ENCODE measurements at places on chromosomes 11 and 22.
A peak's percentile ranks its signal among the peaks of the same experiment; 100 is the strongest.

DNA sequence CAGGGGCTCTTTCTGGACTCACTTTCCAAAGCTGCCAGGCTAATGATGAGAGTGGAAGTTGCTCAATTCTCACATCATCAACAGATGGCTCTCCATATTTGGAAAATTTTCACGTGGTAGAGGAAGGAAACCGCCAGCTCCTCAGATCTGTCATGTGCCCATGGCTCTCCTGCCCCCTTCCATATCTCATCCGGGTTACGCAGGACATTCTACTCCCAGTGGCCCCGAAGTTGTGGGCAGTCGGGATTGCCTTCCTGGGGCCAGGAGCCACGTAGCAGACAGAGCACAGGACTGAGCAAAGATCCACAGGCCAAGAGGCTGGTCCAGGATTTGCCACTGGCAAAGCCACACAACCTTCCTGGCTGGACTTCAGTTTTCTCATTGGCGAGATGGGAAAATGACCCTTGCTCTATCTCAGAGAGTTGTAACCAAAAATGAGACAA lies 38.8 kb downstream of the RPUSD4 start:
- no peak for DNase-seq

- no peak for DNase-seq
Measured at GRCh38 chr11:118202599-118203422, 22.0 kb downstream of the JAML start.

GRCh38 chr11:936199-936598 lies 10.5 kb downstream of the AP2A2 start:
- DNase-seq = no peak

GRCh38 chr22:19576460-19577421 lies 52.5 kb upstream of the CLDN5 start:
- no peak for DNase-seq

- DNase-seq = no peak
Measured at GRCh38 chr11:59559886-59560285, 48.5 kb downstream of the OR4D9 start.

- peak; percentile 51 for DNase-seq
Measured at GRCh38 chr22:42365111-42365865, 66.9 kb downstream of the NFAM1 start.

DNA sequence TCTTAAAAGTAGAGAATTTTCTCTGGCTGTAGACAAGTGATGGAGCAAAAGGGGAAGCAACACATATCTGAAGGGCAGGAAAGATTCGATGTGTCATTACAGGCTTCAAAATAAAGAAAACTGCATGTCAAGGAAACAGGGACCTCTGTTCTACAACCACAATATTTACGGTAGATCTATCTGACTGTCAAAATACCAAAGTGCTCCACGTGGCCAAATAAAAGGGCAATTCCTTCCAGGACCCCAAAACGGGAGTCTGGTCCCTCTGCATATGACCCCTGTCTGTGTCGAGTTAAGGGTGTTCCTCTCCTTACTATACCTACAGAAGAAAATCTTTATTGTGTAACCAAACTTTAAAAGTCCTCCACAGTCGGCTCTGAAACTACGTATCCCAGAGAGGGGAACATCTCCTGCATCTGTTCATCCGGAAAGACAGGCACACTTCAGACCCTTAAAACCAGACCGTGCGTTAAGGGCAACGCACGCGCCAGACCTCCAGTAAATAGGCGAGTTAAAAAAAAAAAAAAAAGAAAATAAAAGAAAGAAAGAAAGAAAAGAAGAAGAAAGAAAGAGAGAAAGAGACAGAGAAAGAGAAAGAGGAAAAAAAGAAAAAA lies 756 bp downstream of the CLNS1A start:
- DNase-seq = no peak

DNA sequence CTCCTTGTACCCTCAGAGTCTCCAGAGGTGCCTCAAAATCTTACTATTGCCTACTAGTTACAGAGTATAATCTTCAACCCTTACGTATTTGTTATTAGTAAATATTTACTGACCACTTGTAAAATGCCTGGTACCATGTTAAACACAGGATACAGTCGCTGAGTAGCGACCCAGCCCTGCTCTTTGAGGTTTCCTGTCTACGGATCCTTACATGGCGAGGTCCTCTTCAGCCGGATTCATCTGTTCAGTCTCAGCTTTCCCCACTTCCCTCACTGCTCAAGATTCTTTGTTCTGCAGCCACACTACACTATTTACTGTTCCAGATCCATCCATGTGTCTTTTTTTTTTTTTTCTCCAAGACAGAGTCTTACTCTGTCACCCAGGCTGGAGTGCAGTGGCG lies 13.2 kb upstream of the TTC36 start:
- DNase-seq = no peak

- DNase-seq = no peak
Measured at GRCh38 chr11:17907046-17907445, 105.8 kb downstream of the SERGEF start.

DNA sequence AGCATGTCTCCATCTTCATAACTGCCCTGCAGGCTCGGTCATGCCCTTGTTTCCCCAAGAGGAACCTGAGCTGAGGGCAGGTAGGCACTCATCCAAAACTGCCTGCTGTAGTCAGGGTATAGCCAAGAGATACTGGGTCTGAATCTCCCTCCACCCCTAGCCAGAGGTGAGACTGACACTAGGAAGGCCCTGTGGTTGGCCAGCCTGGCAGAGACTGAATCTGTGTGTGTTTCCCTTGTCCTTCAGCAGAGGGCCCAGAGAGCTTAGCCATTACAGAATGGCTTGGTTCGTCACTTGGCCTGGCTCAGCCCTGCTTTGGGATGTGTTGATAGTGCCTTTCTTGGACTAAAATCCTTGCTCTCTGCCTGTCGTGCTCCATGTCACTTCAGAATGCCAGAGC lies 79.3 kb upstream of the SUSD2 start:
- DNase-seq = no peak

DNA sequence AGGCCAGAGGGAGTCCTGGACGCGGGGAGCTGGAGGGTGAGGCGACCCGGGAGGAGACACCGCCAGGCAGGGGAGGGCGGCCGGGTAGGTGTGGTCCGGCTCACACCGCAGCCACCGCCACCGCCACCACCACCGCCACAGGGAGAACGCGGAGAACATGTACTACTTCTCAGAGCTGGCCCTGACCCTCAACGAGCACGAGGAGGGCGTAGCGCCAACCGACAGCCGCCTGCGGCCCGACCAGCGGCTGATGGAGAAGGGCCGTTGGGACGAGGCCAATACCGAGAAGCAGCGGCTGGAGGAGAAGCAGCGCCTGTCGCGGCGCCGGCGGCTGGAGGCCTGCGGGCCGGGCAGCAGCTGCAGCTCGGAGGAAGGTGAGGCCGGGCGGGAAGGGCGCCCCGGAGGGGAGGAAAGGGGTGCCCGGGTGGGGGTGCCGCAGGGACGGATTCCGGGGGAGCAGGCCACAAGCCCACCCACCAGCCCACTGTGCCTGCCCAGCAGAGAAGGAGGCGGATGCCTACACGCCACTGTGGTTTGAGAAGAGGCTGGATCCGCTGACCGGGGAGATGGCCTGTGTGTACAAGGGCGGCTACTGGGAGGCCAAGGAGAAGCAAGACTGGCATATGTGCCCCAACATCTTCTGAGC lies 62.8 kb downstream of the MORC2 start:
- DNase-seq = no peak

GRCh38 chr22:49752598-49753091 lies 75.0 kb downstream of the BRD1 start:
- DNase-seq = no peak

- DNase-seq = no peak
Measured at GRCh38 chr11:117838901-117839300, 14.4 kb upstream of the FXYD2 start.

GRCh38 chr11:108206171-108206570 lies 16.3 kb downstream of the NPAT start:
- DNase-seq = no peak

DNA sequence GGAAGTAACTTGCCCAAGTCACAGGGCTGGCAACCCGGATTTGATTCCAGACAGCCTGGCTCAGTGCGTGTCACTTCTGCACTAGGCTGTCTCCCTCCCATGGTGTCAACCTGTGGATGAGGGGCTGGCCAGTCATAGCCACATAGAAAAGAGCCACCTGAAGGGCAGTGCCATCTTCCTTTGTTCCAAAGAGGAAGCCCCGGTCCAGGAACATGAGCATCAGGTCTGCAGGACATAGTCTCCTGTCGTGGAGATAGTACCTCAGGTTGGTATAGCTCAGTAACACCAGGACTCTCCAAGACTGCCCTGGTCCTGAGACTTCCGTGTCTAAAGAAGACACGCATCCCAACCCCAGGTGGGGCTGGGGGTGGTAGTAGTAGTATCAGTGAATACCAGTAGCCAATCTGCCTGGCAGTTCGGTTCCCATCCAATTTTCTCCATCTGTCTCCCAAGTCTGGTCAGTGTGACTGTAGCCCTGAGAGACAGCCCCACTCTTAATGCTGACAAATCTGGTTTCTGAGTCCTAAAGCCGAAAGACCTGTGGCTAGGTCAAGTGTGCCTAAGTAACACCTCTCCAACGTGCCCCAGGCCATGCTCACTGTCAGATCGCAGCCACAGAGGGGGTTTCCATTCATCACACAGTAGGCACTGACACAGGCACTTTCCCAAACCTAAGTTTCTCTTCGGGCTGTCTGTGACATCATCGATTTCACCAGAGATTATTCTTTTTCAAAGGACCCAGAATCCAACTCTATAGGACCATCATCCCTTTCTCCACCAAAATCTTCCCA lies 33.1 kb downstream of the C11orf58 start:
- no peak for DNase-seq

- no peak for DNase-seq
Measured at GRCh38 chr11:3006505-3007260, 14.6 kb upstream of the NAP1L4 start.
